IMR-90 (cell line): ENCODE measurements at places on chromosomes 1 and 21. TPM values are rescaled to one million over a fixed set of nuclear protein-coding genes. Genes with fewer than 3 reads are reported as not detected.

PPP1R12B gene
- 8.1 and 8.5 TPM in 2 replicates for polyA plus RNA-seq

DNA sequence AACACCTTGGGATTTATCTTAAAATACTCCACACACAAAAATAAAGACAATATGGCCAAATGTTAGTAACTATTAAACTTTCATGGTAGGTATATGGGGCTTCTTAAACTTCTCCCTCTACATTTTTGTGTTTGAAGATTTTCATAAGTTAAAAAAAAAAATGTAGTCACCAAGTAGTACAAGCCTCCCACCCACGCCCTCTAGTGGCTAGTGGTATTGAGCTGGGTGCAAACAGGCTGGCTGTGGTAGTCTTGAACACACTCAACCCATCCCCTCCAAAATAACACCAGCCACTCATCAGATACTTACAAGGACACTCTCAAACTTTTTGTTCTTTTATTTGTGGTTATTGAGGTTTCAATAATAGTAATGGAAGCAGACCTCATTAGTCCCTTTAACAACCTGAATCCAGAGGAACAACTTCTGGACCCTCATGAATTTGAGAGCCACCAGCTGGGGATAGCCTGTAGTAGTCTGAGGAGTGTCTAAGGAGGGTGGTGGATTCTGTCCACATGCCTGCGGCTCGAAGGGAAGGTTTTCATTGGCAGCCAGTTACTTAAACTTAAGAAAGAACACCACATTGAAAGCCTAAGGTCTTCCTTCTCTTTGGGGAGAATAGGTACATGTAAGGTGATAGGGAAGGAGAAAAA is 15.6 kb downstream of the RD3 start:
- H3K27ac ChIP-seq = no peak overlapping the region
- no peak overlapping the region for H3K4me3 ChIP-seq
- DNase-seq = peak; percentile 63
- H3K4me1 ChIP-seq = no peaks in the 10 kb centered on the region
- H3K27me3 ChIP-seq = peaks cover 36% of the 10 kb centered on the region

- H3K4me3 ChIP-seq = peak overlapping the region; percentile 83
- DNase-seq = peak; percentile 88
- H3K36me3 ChIP-seq = no peaks in the 10 kb centered on the region
- peak overlapping the region; percentile 82 for H3K27ac ChIP-seq
- H3K27me3 ChIP-seq = peaks cover 5% of the 10 kb centered on the region; the same call in 1 of the 2 replicates
- H3K4me1 ChIP-seq = peaks cover 9% of the 10 kb centered on the region
These were observed 19.5 kb upstream of the ADAR start for GRCh38 chr1:154627257-154628120.

DNA sequence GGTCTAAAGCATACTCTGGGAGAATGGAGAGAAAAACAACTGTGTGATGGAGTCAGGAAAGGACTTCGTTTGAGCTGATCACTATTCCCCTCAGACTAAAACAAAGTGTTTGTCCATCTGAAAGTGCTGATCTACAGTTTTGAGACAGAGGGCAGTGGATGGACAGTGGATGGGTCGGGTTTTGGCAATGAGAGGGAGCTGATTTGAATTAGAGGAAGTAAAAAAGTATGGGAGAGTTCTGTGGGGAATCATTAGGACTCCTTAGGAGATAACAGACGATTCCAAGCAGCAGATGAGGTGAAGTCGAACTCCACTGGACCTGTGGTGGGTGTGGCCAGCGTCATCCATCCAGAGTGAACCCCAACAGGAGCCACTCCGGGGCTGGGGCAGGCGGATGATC is 62.3 kb downstream of the PTGS2 start:
- H3K27me3 ChIP-seq = no peaks in the 10 kb centered on the region
- H3K27ac ChIP-seq = no peak overlapping the region
- H3K4me3 ChIP-seq = no peak overlapping the region
- H3K4me1 ChIP-seq = no peaks in the 10 kb centered on the region
- H3K36me3 ChIP-seq = no peaks in the 10 kb centered on the region

GRCh38 chr1:212367474-212368072 is 47.1 kb downstream of the PACC1 start:
- no peak overlapping the region for H3K4me3 ChIP-seq
- no peak overlapping the region for H3K27ac ChIP-seq
- H3K4me1 ChIP-seq = no peaks in the 10 kb centered on the region
- H3K27me3 ChIP-seq = no peaks in the 10 kb centered on the region
- DNase-seq = no peak
